ENCODE measurements at places on chromosomes 2 and 18. TPM values are rescaled to one million over a fixed set of nuclear protein-coding genes. Genes with fewer than 3 reads are reported as not detected.
A peak's percentile ranks its signal among the peaks of the same experiment; 100 is the strongest.

- no peak for DNase-seq
Observed at GRCh38 chr2:257429-257828, 6.4 kb downstream of the SH3YL1 start.

DNA sequence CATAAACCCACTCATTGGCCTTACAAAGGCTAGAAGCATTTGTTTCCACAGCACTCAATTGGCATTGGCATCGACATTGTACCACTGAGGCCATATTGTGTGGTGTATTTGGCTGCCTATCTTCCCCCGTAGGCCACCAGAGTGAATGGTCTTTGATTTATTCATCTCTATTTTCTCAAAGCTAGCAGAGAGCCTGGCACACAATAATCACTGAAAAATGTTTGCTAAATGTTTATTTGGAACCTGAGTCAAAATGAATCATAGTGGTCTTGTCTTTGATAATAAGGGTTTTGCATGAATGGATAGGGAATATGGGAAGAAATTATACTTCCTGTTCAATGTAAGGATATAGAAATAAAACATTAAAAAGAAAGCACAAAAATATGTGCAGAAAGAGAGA, 107.3 kb upstream of the SLC8A1 start:
- DNase-seq = no peak

The CYP1B1 gene
- 1.4 TPM for polyA plus RNA-seq

DNA sequence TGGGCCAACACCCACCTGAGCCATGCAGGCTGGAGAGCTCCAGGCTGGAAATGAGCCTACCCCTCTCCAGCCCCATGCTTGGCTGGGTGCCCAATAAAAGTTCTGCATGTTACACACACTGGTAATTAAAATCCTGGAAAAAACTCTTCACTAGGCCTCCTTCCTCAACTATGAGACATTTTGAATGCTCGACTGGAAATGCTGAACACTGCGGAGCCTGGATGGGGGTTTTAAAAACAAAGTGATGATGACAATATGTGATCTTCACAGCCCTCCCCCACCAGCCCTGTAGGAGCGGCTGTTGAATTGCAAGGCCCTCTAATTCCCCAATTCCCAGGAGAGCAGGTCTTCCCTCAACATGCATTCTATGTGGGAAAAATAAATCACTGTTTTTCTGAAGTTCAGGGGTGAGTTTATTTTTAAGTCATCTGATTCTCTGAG, 179.2 kb downstream of the TTC32 start:
- DNase-seq = no peak

DNA sequence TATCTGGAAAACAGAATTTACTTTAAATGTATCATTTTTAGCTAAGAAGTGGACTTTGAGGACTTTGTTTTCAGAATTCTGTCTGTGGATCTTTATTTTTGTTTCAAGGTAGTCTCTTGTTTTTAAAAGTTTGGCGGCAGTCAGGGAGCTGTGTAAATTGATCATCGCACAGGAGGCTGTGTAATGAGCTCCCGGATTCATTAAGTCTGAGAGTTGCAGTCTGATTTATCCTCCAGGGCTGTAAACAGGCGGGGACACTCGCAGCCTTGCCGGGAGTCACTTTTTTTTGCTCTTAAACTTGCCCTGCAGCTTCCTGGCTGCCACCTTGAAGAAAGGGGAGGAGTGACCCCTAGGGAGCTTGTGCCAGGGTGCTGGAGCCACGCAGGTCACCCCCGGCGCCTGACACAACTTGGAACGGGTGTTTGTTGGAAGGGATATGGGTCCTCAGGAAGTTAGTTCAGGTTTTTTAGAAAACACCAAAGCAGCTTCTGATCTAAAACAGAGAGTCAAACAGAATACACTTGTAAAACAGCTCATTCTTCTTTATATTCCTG, 76.2 kb downstream of the DCDC2C start:
- DNase-seq = no peak

The ELOA2 gene
- polyA plus RNA-seq = not detected

DNA sequence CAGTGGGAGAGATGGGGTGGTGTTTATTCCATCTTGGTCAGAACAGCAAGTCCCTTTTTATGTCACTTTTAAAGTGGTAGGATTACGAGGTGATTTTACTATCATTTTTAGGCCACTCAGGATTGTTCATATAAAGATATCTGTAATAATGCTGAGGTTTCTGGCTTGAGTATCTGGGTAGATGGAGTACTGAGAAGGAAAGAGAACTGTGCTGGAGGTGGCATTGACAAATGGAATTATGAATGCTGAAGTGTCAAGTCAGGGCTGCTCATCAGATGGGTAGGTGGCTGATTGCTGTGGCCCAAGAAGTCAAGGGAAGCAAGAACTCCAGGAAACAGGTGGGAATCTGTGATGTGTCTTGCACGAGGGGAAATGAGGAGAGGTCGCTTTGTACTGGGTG, 85.3 kb upstream of the MGAT4A start:
- DNase-seq = no peak

DNA sequence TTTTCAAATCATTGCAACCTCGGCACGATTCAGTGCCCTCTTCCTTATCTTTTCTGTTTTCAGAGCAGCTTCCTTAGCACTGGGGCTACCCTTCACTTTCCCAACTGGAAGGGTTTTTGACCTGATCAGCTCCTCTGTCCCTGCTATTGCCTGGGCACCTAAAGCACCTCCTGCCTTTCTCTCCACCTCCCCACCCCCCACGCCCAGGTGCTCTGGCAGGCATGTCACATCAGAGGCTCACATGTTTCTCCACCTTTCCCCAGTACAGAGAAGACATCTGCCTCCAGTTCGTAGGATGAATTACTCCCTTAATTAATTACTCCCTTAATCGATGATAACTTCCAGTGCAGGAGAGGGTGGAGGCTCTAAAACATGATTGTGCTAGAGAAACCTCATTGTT, 88.7 kb upstream of the LCLAT1 start:
- DNase-seq = no peak

DNA sequence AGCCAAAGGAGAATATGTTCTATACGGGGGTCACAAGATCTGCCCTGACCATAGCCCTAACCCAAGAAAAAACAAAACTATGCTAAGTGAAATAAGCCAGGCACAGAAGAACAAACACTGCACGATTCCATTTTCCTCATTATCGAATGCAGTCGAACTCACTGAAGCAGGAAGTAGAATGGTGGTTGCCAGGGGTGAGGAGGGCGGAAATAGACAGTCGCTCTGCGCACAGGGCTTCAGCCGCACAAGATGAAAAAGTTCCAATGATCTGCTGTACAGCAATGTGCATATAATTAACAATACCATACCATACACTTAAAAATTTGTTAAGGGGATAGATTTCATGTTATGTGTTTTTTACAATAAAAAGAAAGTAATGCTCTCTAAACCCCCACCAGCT, 257.7 kb downstream of the TXNL1 start:
- no peak for DNase-seq

The PKDCC gene
- 6.6 TPM for polyA plus RNA-seq

The SYT4 gene
- polyA plus RNA-seq = not detected

- no peak for DNase-seq
Observed at GRCh38 chr2:156470975-156471583, 34.9 kb downstream of the GPD2 start.

DNA sequence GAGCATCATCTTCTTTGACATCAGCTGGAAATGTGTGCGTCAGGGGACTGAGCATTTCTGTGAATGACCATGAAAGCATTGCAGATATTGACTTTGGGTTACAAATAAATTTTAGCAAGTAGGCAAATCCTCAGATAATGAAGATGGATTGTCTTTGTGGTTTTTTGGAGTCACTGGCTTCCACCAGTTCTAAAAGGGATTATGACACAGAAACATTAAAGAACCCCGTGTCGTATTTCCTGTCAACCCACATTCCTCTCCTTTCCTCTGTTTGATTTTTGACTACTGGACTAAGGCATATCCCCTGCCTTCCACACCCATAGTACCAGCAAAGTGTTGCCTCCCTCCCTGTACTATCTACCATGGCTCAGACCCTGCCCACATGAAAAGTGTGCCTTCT, 268.1 kb downstream of the MYO3B start:
- DNase-seq = no peak

The PSMA8 gene
- not detected for polyA plus RNA-seq

GRCh38 chr18:25737710-25738311, 352.6 kb downstream of the SS18 start:
- DNase-seq = peak; percentile 52

- no peak for DNase-seq
Observed at GRCh38 chr2:16288371-16289112, 348.2 kb downstream of the MYCN start.

- no peak for DNase-seq
Observed at GRCh38 chr2:29347774-29348461, 232.7 kb downstream of the CLIP4 start.

- no peak for DNase-seq
Observed at GRCh38 chr2:229118927-229119326, 152.2 kb downstream of the PID1 start.

The DSC1 gene
- not detected for polyA plus RNA-seq

DNA sequence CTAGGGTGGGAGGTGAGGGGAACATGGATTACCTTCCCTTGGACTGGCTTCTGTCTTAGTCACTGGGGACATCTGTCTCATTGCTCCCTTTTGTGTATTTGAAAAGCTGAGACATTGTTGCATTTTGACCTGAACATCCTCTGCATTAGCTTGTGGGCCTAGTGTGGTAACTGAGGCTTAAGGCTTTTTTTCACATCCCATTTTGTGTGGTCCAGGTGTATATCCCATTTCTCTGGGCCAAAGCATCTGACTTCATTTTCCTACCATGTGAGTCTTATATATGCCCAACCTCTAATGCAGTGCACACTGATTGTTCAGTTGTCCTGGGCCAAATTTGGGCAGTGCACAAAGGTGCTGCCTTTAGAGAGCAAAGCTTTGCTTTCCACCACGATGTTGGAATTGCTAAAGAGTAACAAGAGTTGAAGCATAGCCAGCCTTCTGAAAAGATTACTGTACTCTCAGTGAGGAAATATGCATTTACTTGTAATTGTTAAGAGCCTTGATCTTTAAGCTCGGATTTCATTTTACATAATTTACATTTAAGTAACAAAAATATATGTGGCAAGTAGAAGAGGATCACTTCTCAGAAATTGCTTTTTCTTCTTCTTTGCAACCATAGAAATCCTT, 13.3 kb downstream of the PRKCE start:
- no peak for DNase-seq

The CFC1 gene
- polyA plus RNA-seq = not detected

DNA sequence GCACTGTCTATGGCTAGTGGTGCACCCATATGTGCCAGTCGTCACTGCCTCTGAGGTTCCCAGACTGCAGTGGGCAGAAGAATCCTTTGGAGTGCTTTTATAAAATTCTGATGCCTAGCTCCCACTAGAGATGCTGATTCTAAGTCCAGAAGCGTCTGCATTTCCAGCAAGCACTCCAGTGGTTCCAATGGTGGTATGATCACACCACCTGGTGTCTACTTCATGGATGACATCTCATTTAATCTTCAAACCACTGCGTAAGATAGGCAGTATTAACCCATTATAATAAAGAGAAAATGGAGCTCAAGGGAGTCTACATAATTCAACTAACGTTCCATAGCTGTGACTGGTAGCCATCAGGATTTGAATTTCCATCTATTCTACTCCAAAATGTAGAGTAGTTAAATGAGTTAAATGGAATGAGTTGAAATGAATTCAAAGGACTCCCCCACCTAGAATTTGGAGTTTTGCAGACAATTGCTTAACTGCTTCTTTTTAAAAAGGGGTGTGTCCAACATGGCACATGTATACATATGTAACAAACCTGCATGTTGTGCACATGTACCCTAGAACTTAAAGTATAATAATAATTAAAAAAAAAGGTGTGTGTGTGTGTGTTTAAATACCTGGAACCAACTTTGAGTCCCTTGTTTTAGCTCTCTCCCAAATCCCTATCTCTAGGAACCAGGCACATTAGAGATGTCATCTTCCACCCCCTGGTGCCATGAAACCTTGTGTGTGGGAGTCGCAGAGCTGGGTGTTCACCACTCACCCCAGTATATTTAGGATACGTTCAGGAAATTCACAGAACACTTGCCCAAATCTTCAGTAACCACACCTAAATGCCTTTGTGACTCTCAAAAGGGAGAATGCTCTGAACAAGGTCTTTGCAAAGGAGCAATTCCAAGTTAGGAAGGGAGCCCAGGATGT, 14.1 kb downstream of the LAMA3 start:
- DNase-seq = no peak

DNA sequence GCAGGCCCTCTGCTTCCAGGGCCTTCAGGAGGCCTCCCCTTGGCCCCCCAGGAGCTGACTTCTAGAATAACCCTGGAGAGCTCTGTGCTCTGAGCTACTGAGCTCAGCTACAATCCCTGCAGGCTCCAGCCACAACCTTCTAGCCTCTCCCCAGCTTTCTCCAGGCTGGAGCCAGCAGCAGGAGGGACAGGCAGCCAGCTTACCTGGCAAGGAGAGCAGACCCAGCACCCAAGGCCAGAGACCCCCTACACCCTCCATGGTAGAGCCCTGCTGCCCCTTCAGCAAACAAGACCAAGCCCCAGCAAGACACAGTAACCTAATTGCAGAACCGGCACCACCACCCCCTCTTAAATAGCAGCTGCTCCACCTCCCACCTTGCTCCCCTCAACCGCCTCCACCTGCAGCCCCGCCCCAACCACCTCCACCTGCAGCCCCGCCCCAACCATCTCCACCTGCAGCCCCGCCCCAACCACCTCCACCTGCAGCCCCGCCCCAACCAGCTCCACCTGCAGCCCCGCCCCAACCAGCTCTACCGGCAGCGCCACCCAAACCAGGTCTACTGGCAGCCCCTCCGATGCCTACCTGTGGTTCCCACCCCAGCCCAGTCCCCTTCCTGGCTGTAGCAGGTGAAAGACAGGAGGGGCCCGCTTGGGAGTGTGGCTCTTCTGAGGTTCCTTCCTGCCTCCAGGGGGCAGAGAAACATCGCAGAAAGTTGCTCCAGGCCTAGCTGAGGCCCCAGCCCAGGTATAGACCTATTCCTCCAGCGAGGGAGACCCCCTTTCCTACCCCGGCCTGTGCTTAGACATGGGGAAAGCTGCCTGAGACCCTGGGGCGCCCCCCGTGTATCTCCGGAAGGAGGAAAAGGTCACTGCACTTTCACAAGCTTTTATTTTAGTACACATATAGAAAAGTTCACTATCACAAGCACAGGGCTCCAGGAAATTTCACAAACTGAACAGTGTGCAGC, at the start of gene ASTL:
Gene ASTL, minus strand, starts transcription at position 324 of the 967 bp plus-strand sequence. Its CDS starts 66 bp downstream, at position 258.
- no peak for DNase-seq

DNA sequence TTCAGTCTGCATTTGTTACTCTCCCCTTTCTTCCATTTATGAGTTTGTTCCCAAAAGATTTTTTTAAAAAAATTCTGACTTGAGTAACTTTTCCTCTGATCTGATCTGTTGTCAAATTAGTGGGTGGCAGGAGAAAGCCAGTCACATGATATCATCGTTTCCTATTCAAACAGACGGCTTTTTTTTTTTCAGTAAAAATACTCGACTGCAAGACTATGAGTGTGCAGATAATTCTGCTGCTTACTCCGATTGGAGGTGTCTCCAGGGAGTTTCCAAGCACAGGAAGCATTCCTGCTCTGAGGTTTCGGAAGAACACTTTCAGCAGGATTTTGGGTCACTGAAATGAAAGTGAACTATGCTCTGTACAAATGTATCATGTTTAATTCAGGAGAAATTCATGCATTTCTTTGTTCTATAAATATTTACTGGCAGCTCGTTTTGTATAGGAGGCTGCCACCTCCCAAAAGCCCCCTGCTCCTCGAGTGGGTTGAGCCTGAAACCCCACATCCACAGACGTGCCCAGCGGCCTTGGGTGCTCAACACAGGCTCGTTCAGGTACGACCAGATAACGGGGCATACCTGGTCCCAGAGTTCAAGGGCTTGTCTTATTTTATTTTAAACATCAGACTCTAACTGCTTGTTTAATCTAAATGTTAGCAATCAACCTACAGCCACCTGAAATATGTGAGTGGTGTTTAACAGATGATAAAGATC, 126.9 kb upstream of the ZNF516 start:
- no peak for DNase-seq

The OSR1 gene
- polyA plus RNA-seq = 4.3 TPM

Measured in BJ (cell line).